ENCODE measurements at places on chromosomes 6 and 20. TPM values are rescaled to one million over a fixed set of nuclear protein-coding genes. Genes with fewer than 3 reads are reported as not detected.

ECT2L gene
- total RNA-seq = not detected

SNPH gene
- 4.8 TPM for total RNA-seq

MUC22 gene
- not detected for total RNA-seq

DEFB132 gene
- total RNA-seq = not detected

GTPBP2 gene
- total RNA-seq = 49.5 TPM

IGF2R gene
- 69.5 TPM for total RNA-seq

MCCD1 gene
- total RNA-seq = not detected

PBOV1 gene
- not detected for total RNA-seq

SDC4 gene
- 23.0 TPM for total RNA-seq

HSPA1L gene
- total RNA-seq = 0.57 TPM

NKAIN2 gene
- not detected for total RNA-seq

IMPG1 gene
- not detected for total RNA-seq

PCSK2 gene
- total RNA-seq = not detected

VSTM2L gene
- not detected for total RNA-seq

MATN4 gene
- not detected for total RNA-seq

FAM83B gene
- total RNA-seq = not detected

ZNF334 gene
- total RNA-seq = 0.13 TPM

IL22RA2 gene
- total RNA-seq = not detected

PERP gene
- total RNA-seq = 36.7 TPM
